ENCODE measurements at places on chromosomes 16 and 17. TPM values are rescaled to one million over a fixed set of nuclear protein-coding genes. Genes with fewer than 3 reads are reported as not detected.
A peak's percentile ranks its signal among the peaks of the same experiment; 100 is the strongest.

DNA sequence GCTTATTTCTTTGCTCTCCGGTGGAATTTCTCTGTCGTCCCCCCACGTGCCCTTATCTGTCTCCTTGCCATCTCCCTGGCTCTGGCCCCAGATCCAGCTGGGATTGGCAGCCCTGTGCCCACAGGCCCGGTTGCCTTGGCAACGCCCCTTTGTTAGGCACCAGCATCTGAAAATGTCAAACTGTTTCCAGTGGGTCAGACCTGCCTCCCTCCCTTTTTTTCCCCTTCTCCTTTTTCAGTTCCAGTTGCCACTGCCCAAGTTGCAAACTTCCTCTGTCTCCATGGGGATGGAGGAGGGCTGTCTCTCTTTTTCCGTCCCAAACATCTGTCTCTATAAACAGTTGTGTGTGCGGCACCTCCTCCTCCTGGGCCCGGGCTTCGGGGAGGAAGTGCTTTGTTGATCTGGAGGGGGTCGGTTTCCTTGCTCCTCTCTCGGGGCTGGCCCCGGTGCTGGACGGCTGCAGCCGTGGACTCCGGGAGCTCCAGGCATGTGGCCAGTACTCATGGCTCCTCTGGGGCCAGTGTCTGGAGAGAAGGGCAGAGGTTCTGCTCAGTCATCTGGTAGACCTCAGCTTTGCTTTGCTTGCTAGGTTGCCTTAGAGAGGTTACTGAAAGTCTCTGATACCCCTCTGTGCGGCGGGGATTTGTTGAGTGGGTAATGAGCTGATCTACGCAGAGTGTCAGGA is 35.3 kb downstream of the SOCS3 start:
- peaks cover 39% of the 10 kb centered on the region for H3K4me1 ChIP-seq
- H3K4me3 ChIP-seq: no peak overlapping the region
- DNase-seq: peak; percentile 93
- H3K27me3 ChIP-seq: no peaks in the 10 kb centered on the region

DNA sequence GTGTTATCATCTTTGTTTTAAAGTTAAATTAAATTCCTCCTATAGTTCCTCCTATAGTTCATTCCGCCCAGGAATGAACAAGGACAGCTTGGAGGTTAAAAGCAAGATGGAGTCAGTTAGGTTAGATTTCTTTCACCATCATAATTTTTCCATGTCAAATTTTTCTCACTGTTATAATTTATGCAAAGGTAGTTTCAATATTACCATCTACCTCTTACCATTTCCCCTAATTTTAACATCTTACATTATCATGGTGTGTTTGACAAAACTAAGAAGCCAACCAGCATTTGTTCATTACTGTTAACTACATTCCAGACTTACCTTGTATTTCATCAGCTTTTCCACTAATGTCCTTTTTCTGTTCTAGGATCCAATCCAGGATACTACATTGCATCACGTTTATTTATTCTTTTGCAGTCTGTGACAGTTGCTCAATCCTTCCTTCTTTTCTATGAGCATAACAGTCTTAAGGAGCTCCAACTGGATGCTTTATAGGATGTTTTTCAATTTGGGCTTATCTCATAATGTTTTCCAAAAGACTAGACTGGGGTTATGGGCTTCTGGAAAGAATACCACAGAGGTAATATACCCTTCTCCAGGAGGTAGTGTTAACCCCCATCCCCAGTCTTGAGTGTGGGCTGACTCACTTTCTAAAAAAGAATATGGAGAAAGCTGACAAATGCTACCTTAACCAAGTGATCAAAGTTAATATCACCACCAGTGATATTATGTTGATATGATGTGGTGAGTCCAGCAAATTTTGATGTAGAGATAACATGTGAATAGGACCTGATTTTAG is 158.5 kb downstream of the PPM1E start:
- no peak overlapping the region for H3K4me3 ChIP-seq
- no peaks in the 10 kb centered on the region for H3K4me1 ChIP-seq
- H3K27me3 ChIP-seq: no peaks in the 10 kb centered on the region
- peak; percentile 92 for DNase-seq

DNA sequence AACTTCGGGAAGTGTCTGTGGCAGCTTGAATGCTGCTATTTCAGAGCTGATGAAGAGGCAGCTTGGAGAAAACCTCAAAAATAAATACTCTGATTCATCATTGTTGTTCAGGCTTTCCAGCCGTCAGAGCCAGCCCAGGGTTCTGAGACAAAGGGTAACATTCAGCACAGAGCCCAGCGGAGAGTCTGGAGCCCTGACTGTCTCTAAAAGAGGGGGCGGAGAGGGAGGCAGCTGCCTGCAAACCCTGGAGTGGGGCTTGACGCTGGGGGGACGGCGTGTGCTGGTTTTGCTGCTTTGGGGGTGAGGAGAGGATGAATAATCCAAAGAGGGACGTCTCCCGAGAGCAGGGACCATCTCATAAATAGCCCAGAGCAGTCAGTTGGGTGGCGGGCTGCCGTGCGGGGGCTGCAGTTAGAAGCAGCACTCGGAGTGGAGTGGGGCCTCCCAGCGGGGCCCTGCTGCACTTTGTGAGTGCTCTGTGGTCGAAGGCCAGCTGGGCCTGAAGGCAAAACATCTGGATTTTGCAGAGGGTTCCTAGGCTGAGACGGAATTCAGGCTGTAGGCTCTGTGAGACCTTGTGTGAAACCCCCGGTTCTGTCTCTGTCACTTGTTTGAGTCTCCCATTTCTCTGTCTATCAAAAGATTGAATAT is 237.8 kb downstream of the PRKCA start:
- H3K4me1 ChIP-seq: peaks cover 35% of the 10 kb centered on the region
- peak overlapping the region; percentile 76 for H3K27ac ChIP-seq
- peak overlapping the region; percentile 8 for H3K4me3 ChIP-seq
- no peaks in the 10 kb centered on the region for H3K36me3 ChIP-seq

DNA sequence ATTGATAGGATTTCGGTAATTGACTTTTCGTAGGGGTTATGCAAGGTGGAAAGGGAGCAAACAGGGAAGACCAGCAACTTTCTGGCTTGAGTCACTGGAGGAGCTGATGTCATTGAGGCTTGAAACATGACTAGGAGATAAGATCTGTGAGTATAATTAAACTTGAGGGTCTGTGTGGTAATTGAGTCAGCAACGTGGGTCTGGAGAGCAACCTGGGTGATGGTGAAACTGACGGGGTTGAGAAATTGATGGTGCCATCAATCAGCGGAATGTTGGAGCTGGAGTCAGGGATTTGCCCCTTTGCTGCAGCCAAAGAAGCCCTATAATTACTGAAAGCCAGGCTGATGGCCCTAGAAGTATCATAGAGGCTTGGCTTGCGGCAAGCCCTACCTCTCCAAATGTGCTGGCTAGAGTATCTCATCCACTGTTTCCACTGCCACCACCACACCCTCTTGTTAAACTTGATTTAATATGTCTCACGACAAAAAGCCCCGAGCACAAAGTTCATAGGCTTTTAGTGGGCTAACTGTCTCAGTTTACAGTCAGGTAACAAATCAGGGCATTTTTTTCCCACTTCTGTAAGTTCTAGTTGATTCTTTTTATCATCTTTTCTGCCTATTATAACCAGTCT is 186.9 kb upstream of the ELAC2 start:
- DNase-seq: peak; percentile 54
- no peak overlapping the region for H3K4me3 ChIP-seq
- H3K4me1 ChIP-seq: no peaks in the 10 kb centered on the region
- H3K27me3 ChIP-seq: no peaks in the 10 kb centered on the region
- no peaks in the 10 kb centered on the region for H3K36me3 ChIP-seq

DNA sequence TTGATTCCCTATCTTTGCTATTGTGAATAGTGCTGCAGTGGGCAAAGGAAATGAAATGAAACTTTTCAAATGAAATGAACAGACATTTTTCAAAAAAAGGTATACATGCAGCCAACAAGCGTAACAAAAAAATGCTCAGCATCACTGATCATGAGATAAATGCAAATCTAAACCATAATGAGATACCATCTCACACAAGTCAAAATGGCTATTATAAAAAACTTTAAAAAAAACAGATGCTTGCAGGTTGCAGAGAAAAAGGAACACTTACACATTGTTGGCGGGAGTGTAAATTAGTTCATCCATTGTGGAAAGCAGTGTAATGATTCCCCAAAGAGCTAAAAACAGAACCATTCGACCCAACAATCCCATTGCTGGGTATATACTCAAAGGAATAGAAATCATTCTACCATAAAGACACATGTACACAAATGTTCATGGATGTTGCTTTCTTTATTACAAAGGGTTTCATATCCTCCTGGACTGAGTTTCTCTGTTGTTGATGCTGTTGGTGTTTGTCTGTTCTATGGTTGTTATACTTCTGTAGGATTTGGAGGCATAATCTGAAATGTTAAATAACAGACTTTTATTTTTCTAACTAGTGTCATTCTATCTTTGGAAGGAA is 99.3 kb upstream of the SOX9 start:
- H3K27me3 ChIP-seq: no peaks in the 10 kb centered on the region
- no peak overlapping the region for H3K27ac ChIP-seq
- no peak overlapping the region for H3K4me3 ChIP-seq
- no peaks in the 10 kb centered on the region for H3K4me1 ChIP-seq
- no peak for DNase-seq

GRCh38 chr16:50761267-50761666 is 19.4 kb downstream of the CYLD start:
- H3K36me3 ChIP-seq: peaks cover 2% of the 10 kb centered on the region
- no peak overlapping the region for H3K27ac ChIP-seq
- no peak overlapping the region for H3K4me3 ChIP-seq
- H3K4me1 ChIP-seq: no peaks in the 10 kb centered on the region
- no peak for DNase-seq
- no peaks in the 10 kb centered on the region for H3K27me3 ChIP-seq

- peaks cover 40% of the 10 kb centered on the region for H3K36me3 ChIP-seq
- H3K27me3 ChIP-seq: no peaks in the 10 kb centered on the region
- H3K4me3 ChIP-seq: no peak overlapping the region
These were observed 5.0 kb upstream of the FTSJ3 start for GRCh38 chr17:63832455-63832854.

DNA sequence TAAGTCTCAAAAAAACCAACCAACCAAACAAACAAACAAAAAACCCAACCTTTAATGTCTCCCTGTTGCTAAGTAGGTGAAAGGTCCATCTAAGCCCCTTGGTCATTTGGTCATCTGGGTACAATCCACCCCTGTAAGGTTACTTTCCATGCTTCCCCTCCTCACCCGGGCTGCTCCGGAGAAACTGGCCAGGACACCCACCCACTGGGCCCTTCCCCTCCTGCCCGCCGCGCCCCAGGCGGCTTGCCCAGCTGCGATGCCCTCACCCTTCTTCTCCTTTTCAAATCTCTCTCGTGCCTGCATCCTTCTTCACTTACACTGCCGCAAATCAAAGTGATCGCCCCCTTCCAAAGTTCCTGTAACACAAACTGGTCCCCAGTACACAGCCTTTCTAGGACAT is 2.0 kb downstream of the NTAN1 start:
- no peak overlapping the region for H3K4me3 ChIP-seq
- H3K36me3 ChIP-seq: no peaks in the 10 kb centered on the region
- H3K27ac ChIP-seq: no peak overlapping the region
- no peaks in the 10 kb centered on the region for H3K27me3 ChIP-seq

GRCh38 chr17:160336-160735 is 21.1 kb downstream of the DOC2B start:
- no peaks in the 10 kb centered on the region for H3K36me3 ChIP-seq
- no peak for DNase-seq
- H3K27ac ChIP-seq: no peak overlapping the region
- no peaks in the 10 kb centered on the region for H3K4me1 ChIP-seq
- no peaks in the 10 kb centered on the region for H3K27me3 ChIP-seq

DNA sequence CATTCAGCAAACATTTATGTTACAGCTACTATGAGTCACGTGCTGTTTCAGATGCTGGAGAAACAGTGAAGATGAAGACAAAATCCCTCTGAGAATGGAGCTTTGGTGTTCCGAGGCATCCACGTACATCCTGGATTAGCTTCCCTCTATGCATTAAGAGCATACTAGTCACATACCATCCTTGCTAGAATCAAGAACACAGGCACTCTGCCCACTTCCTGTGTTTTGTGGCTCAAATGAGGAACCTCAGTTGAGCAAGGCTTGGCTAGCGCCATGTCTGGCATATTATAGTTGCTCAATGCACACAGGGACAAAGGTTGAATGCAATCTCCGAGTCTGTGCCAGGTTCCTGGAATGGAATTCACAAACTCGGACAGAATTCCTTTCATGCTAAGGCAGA is 297.5 kb downstream of the XYLT1 start:
- H3K27ac ChIP-seq: no peak overlapping the region
- no peaks in the 10 kb centered on the region for H3K36me3 ChIP-seq
- H3K4me3 ChIP-seq: no peak overlapping the region
- no peaks in the 10 kb centered on the region for H3K27me3 ChIP-seq
- no peaks in the 10 kb centered on the region for H3K4me1 ChIP-seq

GRCh38 chr17:71963351-71963750 is 157.5 kb upstream of the SOX9 start:
- H3K27me3 ChIP-seq: no peaks in the 10 kb centered on the region
- DNase-seq: no peak
- H3K36me3 ChIP-seq: no peaks in the 10 kb centered on the region
- H3K27ac ChIP-seq: no peak overlapping the region

GRCh38 chr16:69404275-69404805 is 18.5 kb upstream of the TERF2 start:
- no peak overlapping the region for H3K27ac ChIP-seq
- peaks cover 9% of the 10 kb centered on the region for H3K4me1 ChIP-seq
- peak; percentile 74 for DNase-seq

- no peak for DNase-seq
- no peaks in the 10 kb centered on the region for H3K27me3 ChIP-seq
- no peak overlapping the region for H3K4me3 ChIP-seq
- H3K36me3 ChIP-seq: no peaks in the 10 kb centered on the region
- no peak overlapping the region for H3K27ac ChIP-seq
- no peaks in the 10 kb centered on the region for H3K4me1 ChIP-seq
These were observed 68.9 kb downstream of the NACA2 start for GRCh38 chr17:61522088-61522487.

DNA sequence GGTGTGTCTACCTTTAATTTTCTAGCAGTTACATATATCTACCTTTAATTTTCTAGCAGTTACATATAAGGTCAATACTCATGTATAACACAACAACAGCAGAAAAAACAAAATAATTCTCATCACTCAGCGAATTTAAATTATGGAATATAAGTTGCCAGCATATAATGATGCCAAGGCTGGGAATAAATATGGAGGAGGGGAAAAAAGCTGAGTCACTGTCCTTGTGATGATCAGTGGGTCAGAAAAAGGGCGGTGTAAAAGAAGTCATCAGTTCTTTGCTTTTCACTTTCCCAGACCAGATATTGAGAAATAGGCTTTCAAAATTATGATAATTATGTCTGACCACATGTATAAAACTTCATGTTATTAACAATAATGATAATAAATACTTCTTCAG is 1471.7 kb downstream of the CDH8 start:
- no peaks in the 10 kb centered on the region for H3K36me3 ChIP-seq
- no peak for DNase-seq
- H3K4me3 ChIP-seq: no peak overlapping the region
- no peaks in the 10 kb centered on the region for H3K4me1 ChIP-seq
- no peaks in the 10 kb centered on the region for H3K27me3 ChIP-seq

- H3K36me3 ChIP-seq: peaks cover 1% of the 10 kb centered on the region
- H3K27ac ChIP-seq: peak overlapping the region; percentile 25
- H3K27me3 ChIP-seq: no peaks in the 10 kb centered on the region
- H3K4me3 ChIP-seq: no peak overlapping the region
- peaks cover 38% of the 10 kb centered on the region for H3K4me1 ChIP-seq
These were observed 54.5 kb downstream of the TENT4B start for GRCh38 chr16:50207652-50208051.

CIBAR2 gene
- not detected for total RNA-seq

SEPTIN12 gene
- not detected for total RNA-seq

SYCE1L gene
- total RNA-seq: 0.33 TPM

JPH3 gene
- not detected for total RNA-seq

SOST gene
- not detected for total RNA-seq

HEATR9 gene
- not detected for total RNA-seq

HOXB3 gene
- 15.7 TPM for total RNA-seq

CDH3 gene
- total RNA-seq: not detected

MILR1 gene
- total RNA-seq: 4.4 TPM

TSR1 gene
- 47.3 TPM for total RNA-seq

NMRAL1 gene
- total RNA-seq: 73.5 TPM

TEKT1 gene
- not detected for total RNA-seq

NPLOC4 gene
- 49.8 TPM for total RNA-seq

KLHL10 gene
- total RNA-seq: 0.33 TPM
